Left kidney (tissue), 8 donors: ENCODE measurements at places on chromosomes 7 and 10.

DNA sequence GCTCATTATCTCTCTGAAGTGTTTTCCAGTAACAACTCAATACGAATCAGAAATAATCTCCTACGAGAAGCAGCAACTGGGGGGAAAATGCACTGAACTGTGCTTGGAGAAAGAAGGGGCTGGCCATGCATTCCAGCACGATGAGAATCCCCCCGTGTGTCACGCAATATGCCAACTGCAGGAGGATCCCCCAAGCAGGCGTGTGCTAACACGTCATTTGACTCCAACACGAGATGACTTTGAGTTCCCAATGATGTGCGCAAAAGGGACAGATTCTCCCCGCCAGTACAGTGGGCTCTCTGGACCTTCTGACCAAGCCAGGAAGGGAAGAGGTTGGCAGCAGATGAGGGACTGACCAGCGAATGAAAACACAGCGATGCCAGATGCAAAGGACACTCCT lies 105.5 kb downstream of the KCNMA1 start:
- DNase-seq: no peak

- DNase-seq: no peak
Measured at GRCh38 chr7:22318376-22318775, 38.6 kb downstream of the RAPGEF5 start.

GRCh38 chr7:6250364-6250833 lies 22.0 kb downstream of the CYTH3 start:
- no peak for DNase-seq

GRCh38 chr7:30647589-30648364 lies 34.5 kb downstream of the CRHR2 start:
- DNase-seq: no peak

DNA sequence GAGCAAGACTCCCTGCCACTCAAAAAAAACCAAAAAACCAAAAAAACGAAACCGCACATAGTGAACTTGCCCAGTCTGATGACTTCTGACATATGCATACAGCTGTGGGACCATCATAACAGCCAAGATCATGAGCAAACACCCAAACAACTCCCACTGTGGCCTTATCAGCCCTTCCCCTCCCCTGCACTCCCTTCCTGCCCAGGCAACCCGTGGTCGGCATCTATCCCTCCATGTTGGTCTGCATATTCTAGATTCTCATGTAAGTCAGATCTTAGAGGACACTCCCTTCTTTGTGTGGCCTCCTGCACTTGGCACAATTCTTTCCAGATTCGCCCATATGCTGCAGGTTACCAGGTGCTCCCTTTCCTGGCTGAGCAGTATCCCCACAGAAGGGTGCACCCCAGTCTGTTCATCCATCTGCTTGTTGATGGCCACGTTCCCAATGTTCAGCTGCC lies 72.8 kb downstream of the GNA12 start:
- DNase-seq: no peak

GRCh38 chr7:99622596-99622995 lies 5.8 kb downstream of the ZSCAN25 start:
- no peak for DNase-seq
